ENCODE measurements at places on chromosomes 1 and 21.

DNA sequence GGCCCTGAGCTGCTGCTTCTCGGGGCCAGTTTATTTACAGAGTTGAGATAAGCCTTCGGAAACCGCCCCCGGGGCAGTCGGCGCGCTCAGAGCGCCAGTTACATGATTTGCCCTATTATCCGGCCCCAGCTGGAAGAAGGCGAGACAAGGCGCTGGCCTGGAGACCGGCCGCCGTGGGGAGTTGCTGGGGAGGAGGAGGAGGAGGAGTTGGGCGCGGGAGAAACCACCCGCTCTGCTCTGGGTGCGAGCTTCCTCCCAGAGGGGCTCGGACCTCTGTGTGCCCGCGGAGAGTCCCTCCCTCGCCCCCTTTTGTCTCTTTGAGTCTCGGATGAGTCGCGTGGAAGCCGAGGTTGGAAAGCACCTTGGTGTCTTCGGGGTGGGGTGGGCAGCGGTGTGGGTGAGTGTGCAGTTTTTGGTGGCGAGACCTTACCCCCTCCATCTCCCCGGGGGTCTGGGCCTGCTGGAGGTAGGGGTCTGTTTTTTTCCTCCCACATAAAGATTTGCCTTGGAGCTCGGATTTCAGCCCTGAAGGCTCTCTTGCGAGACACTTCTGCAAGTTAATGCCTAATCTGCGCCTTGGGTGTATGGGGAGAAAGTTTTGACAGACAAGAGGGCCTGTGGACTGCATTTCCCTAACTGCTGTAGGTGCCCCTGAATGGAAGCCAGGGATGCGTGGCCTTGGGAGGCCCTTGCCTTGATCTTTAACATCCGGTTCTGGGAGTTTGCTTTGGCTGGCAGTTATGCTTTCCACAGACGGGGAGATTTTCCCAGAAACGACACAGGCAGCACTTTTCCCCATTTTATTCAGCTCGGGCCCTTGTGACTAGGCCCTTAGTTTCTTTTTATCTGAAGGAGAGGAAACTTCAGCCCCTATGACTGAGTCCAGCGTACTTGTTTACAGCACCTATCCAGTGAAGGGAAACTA lies 80.0 kb downstream of the NDUFS5 start:
- DNase-seq, result no peak

- no peak for DNase-seq
Observed at GRCh38 chr21:34092262-34092921, 19.0 kb downstream of the MRPS6 start.

DNA sequence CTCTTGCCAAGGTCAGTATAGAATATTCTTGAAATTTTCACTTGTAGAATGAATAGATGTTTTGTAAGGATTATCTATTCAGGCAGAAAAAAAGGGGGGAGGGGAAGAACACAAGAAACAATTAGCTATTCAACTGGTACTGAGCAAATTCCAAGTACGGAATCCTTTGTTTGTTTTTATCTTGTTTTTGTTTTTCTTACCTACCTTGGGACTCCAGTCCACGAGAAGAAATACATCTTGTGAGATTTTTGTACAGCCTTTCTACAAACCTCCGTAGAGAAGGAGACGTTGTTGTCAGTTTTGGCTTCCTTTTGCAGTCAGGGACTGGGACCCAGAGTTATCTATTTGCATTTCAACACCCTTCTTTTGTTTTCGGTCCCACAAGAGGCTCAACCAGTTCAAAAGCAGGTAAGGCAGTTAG lies 36.0 kb downstream of the ZNF281 start:
- no peak for DNase-seq

DNA sequence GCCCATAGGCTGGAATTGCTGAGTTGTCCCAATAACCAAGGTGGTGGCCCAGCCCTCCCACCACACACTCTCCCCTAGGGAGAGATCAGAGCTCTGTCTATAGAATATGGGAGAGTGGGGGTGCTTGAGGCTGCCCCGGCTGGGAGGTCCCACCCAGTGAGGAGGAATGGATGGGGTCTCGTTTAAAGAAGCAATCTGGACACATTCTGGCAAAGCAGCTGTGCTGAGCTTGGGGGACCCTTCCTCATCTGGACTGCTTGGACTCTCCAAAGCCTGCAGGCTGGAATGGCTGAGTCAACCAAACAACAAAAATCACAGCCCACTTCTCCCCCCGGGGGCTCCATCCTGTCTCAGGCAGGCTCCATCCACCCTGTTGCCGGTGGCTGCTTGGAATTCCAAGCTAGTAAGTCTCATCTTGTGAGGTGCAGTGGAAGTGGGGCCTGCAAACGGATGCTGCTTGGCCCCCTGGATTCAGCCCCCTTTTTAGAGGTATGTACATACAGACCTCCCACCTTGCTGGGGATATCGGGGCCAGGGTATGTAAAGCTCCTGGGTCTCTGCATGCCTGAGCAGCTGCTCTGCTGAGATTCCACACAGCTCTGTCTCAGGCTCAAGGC lies 67.1 kb upstream of the FAM78B start:
- DNase-seq, result no peak

DNA sequence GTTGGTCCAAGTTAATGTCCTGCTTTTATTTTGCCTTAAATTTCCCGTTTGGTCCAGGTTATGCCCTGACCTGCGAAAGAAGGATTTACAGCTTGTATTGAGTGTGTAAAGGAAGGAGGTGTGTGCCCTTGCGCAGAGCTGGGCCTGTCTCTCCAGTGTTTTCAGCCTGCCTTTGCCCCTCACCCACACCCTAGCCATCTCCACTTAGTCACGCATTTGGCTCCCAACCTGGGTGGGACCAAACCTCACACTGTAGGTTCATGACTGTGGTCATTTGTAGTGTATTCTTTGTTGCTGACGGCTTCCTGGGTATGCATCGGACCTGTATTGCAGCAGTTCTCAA lies 572 bp upstream of the SRSF10 start:
- DNase-seq, result peak; percentile 20

- no peak for DNase-seq
Observed at GRCh38 chr1:15100880-15101760, 52.4 kb upstream of the TMEM51 start.

- peak; percentile 97 for DNase-seq
Observed at GRCh38 chr1:46183079-46183847, 7.0 kb upstream of the P3R3URF start.

DNA sequence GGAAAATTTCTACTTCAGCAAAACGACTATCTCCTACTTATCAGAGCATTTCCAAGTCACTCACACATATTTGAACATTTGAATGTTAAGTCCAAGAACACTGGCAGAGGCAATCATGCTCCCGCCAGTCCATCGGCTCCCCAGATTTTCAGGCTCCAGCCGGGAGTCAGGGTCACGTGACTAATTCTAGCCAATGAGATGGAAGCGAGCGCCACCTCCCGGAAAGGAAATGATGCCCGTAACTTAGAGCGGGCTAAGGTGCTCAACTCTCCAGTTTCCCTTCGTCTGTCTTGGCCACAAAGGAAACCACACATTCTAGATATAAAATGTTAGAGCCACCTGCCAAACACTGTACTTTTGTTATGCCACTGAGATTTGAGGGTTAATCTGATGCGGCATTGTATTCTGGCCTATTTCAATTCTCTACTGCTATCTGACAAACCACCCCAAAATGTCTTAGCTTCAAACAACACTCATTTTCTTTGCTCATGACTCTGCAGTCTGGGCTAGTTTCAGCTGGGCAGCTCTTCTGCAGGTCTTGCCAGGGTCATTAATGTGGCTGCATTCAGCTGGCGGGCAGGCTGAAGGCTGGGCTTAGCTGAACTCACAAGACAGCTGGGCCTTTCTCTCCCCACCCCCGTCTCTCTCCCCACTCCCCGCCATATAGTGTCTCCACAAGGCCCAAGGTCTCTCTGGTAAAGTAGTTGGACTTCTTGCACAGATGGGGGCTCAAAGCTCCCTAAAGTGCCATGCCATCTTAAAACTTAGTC lies 16.5 kb upstream of the LHX4 start:
- no peak for DNase-seq

- no peak for DNase-seq
Observed at GRCh38 chr1:38026592-38027200, 14.2 kb downstream of the UTP11 start.

DNA sequence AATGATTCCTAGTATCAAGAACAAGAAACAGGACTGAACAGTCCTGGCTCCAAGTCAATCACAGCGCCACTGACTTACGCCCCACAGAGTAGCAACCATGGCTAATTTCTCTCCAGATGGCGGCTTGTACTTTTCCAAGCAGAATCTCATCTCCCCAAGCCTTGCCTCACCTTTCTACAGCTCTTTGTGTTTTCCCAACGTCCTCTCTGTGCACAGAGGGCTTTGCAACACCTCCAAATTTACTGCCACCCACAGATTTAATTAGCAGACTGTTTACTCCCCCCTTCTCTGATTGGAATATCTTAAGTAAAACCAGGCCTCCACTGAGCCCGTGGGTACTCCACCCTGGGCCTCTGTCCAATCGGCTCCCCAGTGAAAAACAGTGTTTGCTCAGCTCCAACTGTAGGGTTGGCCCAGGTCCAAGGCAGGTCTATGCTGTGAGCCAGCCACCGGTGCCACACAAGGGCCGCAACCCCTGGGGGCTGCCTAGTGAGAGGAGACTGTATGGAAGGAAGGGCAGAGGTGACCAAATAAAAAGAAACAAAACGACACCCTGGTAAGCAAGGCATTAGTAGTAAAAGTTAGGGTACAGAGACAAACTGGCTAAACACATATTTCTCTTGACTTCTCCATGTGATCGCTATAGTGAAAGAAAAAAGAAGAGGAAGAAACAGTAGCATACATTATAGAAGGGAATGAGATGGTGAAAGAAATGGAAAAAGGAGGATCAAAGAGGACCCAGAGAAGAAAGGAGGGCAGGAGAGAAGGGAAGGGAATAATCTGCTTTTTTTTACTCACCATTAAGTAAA lies 128.4 kb upstream of the SOD1 start:
- DNase-seq, result no peak

GRCh38 chr1:9373619-9374018 lies 80.9 kb downstream of the SPSB1 start:
- DNase-seq, result no peak

- DNase-seq, result no peak
Observed at GRCh38 chr1:240611619-240612480, at the start of gene GREM2. TSS of gene GREM2 (minus strand) at chr1:240612155. CDS start at chr1:240493475, 118,680 bp downstream.

DNA sequence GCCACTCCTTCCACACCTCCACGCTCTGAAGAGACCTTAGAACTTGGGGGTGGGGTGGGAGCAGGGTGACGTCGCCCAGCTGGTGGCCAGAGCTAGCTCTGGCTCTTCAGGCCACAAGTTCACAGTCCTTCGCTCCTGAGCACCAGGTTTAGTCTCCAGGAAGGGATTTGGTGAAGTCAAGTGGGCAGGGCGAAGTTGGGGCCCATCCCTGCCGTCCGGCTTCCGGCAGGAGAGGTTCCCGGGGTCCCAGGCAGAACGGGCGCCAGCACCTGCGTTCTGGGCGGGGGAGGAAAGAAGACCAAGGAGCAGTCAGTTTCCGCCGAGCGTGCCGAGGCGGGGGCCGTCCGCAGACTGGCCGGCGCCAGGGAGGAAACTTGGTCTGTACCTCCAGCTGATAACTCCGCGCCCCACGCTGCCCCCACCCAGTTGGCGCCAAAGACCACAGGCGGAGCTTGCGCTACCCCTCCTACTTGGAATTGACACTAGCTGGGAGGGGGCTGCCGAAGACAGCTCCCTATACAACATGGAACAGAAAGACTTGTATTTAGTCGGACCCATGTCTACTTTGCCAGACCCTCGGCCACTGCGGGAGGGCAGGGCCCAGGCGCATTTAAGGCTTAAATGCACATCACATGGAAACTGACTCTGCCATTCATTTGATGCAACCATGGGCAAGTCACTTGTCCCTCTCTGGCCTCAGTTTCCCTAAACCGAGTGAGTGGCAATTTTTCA lies 995 bp downstream of the ID3 start:
- DNase-seq, result no peak

- peak; percentile 90 for DNase-seq
Observed at GRCh38 chr1:38027201-38028104, 14.9 kb downstream of the UTP11 start.

DNA sequence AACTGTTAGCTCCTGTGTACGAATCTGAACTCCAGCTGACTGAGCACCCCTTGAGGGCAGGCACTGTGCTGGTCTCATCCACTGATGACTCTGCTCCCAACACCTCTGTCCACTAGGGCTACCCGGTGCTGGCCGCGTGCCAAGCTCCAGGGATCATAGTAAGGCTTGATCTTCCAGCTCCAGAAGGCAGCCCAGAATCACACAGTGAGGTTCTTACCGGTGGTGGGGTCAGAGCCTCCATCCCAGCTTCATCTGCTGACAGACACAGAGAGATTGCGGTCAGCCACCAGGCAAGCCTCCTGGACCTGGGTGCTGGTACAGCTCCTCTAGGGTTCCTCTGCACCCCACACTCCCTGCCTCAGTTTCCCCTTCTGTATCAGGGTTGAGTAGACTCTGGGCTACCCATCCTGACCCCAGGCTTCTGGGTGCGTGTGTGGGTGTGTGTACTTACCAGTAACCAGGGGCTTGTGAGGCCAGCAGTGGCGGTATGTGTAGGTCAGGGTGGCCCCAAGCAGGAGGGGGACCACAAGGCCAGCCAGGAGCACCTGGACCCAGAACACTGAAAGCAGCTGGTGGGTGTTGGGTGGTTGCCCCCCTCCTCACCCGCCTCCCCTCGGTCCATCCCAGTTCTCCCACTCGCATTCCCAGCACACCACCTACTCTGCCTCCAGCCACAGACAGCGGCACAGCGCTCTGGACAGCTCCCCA lies 3.4 kb downstream of the TNFRSF25 start:
- DNase-seq, result no peak

DNA sequence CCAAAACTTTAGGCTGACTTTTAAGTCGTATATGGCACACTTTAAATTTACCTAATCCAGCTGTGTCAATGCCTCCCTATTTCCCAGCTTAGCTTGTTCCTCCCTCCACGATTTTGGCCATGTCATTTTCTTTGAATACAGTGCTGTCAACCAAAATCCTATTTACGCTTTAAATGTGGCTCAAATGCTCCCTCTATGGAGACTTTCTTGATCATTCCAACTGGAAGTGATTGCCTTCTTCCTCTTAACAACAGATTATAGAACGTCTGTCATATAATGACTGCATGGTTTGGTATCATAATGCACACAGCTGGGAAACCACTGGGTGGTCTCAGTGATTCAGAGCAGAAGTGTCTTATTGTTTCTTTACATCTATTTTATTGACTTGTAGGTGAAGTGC lies 18.9 kb upstream of the BATF3 start:
- no peak for DNase-seq

DNA sequence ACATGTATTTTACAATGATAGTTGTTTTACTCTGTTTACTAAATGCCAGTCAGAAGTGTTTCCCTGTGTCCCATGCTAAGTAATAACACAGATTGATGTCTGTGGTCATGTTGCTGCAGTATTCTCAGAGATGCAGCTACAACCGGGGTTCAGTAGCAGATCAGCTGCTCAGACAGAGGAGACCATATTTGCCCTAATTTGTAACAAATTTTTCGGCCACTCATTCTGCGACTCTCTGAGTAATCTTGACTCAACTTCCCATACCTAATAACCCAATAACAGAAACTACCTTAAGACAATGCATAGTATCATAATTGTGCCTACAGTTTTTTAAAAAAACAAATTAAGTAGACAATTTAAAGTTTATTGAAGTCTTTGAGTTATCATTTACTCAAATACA lies 32.6 kb downstream of the NIBAN1 start:
- no peak for DNase-seq
